ENCODE measurements at places on chromosomes 2 and 18. TPM values are rescaled to one million over a fixed set of nuclear protein-coding genes. Genes with fewer than 3 reads are reported as not detected.

The ALPI gene
- total RNA-seq = not detected

The DOK1 gene
- total RNA-seq = 12.9 TPM

The ACMSD gene
- total RNA-seq = not detected

The SERPINB4 gene
- not detected for total RNA-seq

The PROC gene
- total RNA-seq = not detected

The FBXO48 gene
- 0.19 TPM for total RNA-seq

The VIT gene
- not detected for total RNA-seq

The MAP4K4 gene
- total RNA-seq = 305 TPM

The ATOH8 gene
- total RNA-seq = 3.4 TPM

The SLC23A3 gene
- 1.3 TPM for total RNA-seq

The SEMA4F gene
- 11.3 TPM for total RNA-seq

The RFX8 gene
- 1.6 TPM for total RNA-seq

The WNT6 gene
- total RNA-seq = not detected

The CTNNA2 gene
- total RNA-seq = not detected

The PJVK gene
- 0.15 TPM for total RNA-seq

The OSR1 gene
- total RNA-seq = 1.3 TPM

The SEC11C gene
- 15.1 TPM for total RNA-seq

The GPR55 gene
- not detected for total RNA-seq

The PSMD1 gene
- 104 TPM for total RNA-seq

The FRZB gene
- not detected for total RNA-seq

The GALNT5 gene
- 0.48 TPM for total RNA-seq
